ENCODE measurements at places on chromosomes 7 and 10. TPM values are rescaled to one million over a fixed set of nuclear protein-coding genes. Genes with fewer than 3 reads are reported as not detected.

- DNase-seq: no peak
These were observed 62.5 kb upstream of the INSIG1 start for GRCh38 chr7:155234950-155235789.

DNA sequence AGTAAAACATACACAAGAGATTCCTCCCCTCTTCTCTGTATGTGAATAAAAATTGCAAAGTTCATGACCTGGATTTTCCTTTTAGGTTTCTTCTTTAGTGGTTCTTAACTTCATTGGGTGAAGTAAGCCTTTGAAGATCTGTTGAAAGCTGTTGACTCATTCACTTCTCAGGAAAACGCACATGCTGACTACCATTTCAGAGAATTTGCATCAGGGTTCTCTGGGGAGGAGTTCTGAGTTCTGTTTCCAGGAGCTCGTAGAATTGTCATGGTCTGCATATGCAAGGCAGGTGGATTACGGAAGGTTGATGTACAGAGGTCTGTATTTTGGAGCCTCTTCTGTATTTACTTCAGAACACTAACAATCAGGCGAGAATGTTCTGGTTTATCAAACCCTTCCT is 962 bp upstream of the SLC26A4 start:
- peak; percentile 26 for DNase-seq

GRCh38 chr7:71430246-71430645 is 298.3 kb downstream of the GALNT17 start:
- no peak for DNase-seq

Gene DNAH11
- total RNA-seq: 11.1 TPM

Gene ARHGAP22
- total RNA-seq: 10.4 TPM

Gene NUTM2A
- not detected for total RNA-seq

Gene FOXP2
- 13.0 TPM for total RNA-seq

- DNase-seq: peak; percentile 89
These were observed 9.1 kb upstream of the AEBP1 start for GRCh38 chr7:44094883-44095592.

- DNase-seq: no peak
These were observed 70.7 kb downstream of the RELN start for GRCh38 chr7:103918631-103919271.

DNA sequence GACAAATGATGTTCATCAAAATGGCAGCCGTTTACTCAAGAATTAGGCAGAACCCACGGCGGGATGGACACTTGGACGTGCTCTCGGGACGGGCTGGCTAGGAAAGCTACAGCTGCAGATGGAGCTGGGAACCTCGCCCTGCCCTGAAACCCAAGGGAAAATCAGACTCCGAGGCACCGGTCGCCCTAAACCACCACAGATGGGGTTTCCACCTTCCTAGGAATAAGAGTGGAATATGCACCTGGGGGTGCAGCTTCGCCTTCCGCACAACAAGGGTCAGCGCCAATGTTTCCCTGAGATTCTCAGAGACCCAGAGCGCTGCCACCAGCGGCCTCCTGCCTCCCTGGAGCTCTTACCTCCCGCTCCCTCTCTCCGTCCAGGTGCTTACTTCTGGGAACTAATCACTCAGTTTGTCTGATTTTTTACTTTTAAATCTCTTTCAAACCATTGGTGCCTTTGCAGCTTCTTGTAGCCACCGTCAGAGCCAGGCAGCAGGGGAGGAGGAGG is 122.7 kb downstream of the DYNC2I1 start:
- no peak for DNase-seq

DNA sequence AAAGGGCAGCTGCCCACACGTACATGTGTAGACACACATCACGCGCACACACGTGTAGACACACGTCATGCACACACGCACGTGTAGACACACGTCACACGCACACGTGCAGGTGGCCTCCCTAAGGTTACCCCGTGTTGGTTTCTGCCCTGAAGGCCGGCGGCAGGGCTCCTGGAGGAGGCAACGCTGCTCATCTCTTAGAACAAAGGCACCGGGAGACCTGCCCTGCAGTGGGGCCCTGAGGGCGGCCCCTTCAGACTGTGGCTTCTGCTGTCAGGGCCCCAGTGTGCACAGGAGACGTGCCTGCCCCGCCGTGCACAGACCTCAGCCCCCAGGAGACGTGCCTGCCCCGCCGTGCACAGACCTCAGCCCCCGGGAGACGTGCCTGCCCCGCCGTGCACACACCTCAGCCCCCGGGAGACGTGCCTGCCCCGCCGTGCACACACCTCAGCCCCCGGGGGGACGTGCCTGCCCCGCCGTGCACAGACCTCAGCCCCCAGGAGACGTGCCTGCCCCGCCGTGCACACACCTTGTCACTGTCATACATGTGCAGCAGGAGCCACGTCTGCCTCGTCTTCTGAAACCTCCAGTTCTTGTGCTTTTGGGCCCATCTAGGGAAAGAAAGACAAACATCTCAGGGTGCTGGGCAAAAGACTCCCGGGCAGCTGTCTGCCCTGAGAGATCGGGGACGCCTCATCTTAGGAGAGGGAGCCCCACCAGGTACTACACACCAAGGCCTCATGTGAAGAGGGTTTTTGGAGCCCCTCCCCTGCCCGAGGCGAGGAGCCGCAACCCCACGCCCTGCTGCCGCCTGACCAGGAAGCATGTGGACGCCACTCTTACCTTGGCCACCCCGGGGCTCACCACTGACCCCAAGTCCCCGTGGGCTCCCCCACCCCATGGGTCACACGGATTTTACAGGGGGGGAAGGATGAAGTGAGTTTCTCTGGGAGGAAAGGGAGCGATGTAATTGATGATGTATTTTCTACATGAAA is 17.3 kb downstream of the CYP2W1 start:
- no peak for DNase-seq

DNA sequence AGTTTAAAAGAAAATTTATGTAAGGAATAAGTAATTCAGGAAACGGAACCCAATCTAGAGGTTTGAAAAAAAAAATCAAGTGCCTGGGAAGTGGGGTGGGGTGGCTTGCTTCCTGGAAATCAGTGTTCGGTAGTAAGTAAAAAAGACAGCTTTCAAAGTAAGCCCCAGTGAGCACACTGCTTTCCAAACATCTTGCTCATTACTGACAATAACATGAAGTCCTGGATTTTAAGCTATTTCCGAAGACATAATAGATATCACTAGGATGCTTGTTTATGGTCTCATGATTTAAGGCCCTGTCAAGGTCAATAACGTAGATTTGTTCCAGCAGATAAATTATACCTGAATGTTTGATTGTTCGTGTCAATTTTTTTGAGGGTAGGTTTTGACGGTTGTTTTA is 1.3 kb downstream of the STAMBPL1 start:
- no peak for DNase-seq

DNA sequence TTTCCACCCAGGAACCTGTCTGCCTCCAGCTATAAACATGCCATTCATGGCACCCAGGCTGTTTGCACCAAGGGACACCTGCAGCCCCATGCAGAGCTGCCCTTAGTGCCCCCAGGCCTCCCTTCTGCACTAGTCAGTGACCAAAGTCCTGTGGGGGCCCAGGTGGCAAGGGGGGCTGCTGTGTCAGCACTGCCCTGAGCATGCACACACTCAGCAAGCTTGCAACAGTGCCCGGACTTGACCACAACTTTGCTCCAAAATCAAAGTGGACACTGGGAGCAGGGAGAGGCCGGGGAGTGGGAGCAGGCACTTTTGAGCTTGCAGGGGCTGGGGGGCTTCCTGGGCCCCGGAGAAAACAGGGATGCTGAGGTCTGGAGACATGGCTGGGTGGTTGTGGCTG is 192.9 kb upstream of the MBL2 start:
- DNase-seq: no peak

DNA sequence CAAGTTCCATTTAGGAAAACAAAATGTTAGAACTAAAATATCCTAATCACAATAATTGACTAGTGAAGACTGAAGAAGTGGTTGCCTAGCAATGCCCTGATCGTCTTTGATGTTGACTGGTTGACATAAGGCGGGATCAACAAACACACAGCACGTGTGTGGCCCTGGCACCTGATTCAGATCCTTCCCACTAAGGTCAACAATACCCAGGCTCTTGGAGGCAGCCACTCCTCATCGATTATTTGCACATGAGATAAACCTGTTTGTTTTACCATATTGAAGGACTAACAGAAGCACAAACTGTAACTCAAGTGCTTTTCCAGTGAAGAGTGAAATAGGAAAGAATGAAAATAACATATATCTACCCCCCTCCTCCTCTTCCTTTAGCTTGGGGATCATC is 15.6 kb downstream of the FANK1 start:
- DNase-seq: no peak
